ENCODE measurements at places on chromosomes 11 and 22.

- DNase-seq, result peak; percentile 31
Measured at GRCh38 chr11:9688716-9689511, 25.0 kb downstream of the SWAP70 start.

- no peak for DNase-seq
Measured at GRCh38 chr11:1864231-1864630, 11.3 kb downstream of the LSP1 start.

GRCh38 chr11:117996058-117996457 lies 9.9 kb downstream of the IL10RA start:
- no peak for DNase-seq

GRCh38 chr11:114314096-114314495 lies 17.9 kb downstream of the NNMT start:
- no peak for DNase-seq

GRCh38 chr11:5705688-5706087 lies 16.1 kb downstream of the TRIM22 start:
- DNase-seq, result no peak

GRCh38 chr11:69984457-69985261 lies 93.5 kb upstream of the ANO1 start:
- DNase-seq, result peak; percentile 43
